Stimulated activated CD4-positive, alpha-beta T cell treated with anti-CD3 and anti-CD28 coated beads, TNF-alpha, amount 100 ng/mL, for 4 hours (primary cell): ENCODE measurements at places on chromosomes 2 and 18.
A peak's percentile ranks its signal among the peaks of the same experiment; 100 is the strongest.

- DNase-seq = no peak
Measured at GRCh38 chr2:9695941-9696340, 65.1 kb upstream of the YWHAQ start.

GRCh38 chr2:231250146-231250545, 51.7 kb downstream of the ARMC9 start:
- DNase-seq = no peak

DNA sequence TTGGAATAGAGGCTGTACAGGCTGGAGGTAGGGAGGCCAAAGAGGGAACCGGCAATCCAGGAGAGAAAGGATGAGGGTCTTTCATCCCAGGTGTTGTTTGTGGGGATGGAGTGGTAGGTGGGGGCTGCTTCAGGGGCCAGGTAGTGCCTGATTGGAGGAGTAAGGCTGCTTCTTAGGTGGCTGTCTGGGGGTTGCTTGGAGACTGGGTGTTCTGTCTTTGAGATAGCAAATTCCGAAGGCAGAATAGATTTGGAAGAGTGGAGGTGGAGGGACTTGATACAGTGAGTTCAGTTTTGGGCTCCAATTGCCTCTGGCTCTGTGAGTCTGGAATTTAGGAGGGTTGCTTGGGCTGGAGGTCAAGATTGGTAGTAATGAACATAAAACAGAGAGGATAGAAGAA, 5.9 kb downstream of the ZNF532 start:
- no peak for DNase-seq

- DNase-seq = no peak
Measured at GRCh38 chr2:128252501-128252900, 66.2 kb downstream of the HS6ST1 start.

- no peak for DNase-seq
Measured at GRCh38 chr2:174797781-174798276, 33.6 kb upstream of the CHRNA1 start.

DNA sequence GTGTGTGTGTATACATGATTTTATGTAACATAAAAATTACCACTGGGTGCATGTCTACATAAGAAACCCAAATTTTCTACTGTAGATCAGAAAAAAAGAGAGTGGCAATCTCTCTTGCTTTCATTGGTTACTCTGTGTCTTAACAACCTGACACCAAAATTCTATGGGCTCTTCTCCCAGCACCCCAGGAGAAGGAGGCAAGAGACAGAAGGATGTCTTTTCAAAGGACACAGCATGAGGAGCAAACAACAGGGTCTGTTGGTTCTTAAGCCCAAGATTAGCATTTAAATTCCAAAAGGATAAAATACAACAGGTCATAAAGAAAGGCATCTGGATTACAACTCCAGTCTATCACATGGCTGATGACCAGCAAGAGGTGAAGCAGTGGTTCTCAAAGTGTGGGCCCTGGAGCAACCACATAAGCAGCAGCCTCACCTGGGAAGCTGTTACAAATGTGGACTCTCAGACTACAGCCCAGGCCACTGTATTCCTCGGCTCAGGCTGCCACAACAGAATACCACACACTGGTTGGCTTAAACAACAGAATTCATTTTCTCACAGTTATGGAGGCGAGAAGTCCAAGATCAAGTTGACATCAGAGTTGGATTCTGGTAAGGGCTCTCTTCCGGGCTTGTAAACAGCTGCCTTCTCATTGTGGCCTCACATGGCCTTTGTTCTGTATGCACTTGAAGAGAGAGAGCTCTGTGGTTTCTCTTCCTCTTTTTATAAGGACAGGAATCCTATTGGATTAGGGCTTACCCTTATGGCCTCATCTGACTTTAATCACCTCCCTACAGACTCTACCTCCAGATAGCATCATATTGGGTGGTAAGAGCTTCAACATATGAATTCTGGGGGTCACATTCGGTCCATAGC, 79.8 kb upstream of the RNF152 start:
- DNase-seq = no peak

- DNase-seq = no peak
Measured at GRCh38 chr2:210792000-210792399, 235.6 kb downstream of the CPS1 start.

- no peak for DNase-seq
Measured at GRCh38 chr2:2085533-2085932, 245.5 kb downstream of the MYT1L start.

DNA sequence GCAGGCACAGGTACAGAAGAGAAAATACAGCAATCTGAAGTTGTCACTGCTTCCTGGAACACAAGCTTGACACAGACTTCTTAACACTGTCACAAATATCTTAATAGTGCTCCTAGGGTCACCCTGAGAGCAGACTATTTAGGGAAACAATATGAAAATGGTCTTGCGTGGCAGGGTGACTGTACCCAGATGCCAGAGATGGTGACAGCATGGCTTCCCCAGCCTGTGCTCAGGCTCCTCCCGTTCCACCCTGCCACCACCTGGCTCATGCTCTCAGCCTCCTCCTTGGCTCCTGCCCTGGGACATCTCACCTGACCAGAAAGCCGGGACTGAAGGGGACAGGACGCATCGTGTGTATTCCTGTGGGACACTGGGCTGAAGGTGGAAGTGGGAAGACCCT, 111.5 kb downstream of the RAPGEF4 start:
- no peak for DNase-seq

DNA sequence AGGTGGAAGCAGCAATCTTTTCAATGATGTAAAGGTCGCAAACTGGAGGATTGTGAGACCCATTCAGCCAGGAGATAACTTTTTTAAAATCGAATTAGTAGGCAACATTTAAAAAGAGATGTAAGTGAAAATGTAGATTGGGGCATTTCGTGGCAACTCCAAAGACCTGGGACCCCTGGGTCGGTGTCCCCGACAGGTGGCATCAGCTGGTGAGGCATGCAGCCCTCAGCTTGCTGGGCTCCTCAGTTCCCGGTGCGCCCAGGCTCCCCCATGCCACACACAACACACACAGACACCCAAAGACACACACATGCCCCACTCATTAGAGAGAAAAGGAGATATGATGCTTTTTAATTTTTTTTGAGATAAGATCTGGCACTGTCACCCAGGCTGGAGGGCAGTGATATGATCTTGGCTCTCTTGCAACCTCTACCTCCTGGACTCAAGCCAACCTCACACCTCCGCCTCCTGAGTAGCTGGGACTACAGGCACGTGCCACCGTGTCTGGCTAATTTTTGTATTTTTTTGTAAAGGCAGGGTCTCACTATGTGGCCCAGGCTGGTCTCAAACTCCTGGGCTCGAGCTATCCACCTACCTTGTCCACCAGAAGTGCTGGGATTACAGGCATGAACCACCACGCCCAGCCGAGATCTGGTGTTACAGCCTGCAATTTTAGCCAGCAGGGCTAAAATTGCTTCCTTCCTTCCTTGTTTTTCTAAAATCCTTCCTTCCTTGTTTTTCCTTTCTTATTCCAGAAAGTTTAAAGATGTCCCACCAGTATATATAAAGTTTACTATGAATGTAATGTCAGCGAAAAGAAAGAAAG, 122.6 kb upstream of the EPAS1 start:
- no peak for DNase-seq

DNA sequence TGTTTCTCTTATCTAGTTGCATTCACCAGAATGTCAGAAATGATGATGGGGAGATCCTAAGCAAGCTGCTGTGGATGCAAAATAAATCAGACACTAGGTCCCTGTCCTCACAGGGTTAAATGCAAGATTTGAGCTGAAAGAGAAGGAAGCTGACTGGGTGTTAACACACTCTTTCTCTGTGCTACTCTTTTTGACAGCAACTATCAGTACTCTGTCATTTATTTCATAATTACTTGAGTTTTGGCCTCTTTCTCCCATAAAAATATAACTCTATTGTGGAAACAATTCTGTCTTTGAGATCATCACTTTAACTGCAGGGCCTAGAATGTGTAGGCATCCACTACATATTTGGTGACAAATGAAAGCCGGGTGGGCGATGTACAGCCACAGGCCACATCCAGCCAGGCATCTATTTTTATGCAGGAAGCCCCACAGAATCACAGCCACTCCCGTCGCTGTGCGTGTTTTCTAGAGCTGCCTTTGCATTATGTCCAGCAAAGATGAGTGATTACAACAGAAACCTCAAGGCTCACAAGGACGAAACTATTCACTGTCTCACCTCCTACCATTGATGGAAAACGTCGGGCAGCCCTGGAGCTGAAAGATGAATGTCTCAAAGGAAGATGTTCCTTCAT, 849.0 kb downstream of the RNF144A start:
- DNase-seq = no peak

DNA sequence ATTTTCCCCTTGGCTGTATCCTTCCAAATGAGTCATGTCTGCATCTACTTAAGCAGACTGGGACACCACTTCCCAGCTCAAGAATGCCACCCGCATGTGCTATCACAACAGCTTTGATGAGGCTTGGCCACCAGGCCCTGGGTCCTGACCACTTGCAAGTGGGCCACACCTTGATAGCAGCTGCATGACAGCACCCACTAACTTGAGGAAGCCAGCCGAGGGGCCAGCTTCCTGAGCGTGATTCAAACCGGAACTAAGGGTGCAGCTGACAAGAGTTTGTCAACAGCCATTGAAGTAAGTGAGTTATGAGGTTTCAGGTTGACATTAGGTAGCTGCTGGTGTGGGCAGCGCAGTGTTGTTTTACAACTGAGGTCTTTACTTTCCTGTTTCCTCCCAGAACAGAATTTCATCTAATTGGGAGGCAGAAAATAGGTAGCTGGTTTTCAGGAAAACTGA, 54.4 kb downstream of the EPHA4 start:
- peak; percentile 18 for DNase-seq

- DNase-seq = no peak
Measured at GRCh38 chr2:74584088-74584645, 29.6 kb downstream of the DOK1 start.

- DNase-seq = no peak
Measured at GRCh38 chr18:32754508-32755263, 18.1 kb downstream of the KLHL14 start.

GRCh38 chr2:126837966-126838715, 60.5 kb upstream of the TEX51 start:
- no peak for DNase-seq

- no peak for DNase-seq
Measured at GRCh38 chr2:239186516-239187357, 214.1 kb downstream of the HDAC4 start.

- DNase-seq = no peak
Measured at GRCh38 chr18:76497021-76497420, 2.0 kb upstream of the ZNF516 start.
